Colonic mucosa (tissue), 4 donors: ENCODE measurements at places on chromosomes 16 and 17.

DNA sequence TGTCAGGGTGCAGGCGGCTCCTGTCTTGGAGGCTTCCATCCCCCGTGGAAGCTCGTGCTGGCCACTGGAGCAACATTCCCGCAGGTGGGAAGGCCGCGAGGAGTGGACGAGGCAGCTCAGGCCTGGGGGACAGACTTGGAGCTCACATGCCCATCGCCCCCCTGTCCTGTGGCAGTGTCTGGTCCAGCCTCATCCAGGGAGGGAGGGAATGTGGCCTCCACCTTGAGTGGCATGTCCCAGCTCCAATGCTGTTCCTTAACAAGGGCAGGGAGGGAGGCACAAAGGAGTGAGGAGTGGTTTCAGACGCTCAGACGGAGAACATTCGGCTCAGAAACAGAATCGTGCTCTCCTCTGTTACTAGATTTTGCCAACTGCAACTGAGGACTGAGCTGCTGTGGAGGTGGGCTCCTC lies 159.4 kb upstream of the CHMP6 start:
- peak; percentile 38 for DNase-seq
- H3K4me1 ChIP-seq: peaks cover 5% of the 10 kb centered on the region
- H3K27me3 ChIP-seq: no peaks in the 10 kb centered on the region
- peak overlapping the region; percentile 26 for H3K4me3 ChIP-seq

DNA sequence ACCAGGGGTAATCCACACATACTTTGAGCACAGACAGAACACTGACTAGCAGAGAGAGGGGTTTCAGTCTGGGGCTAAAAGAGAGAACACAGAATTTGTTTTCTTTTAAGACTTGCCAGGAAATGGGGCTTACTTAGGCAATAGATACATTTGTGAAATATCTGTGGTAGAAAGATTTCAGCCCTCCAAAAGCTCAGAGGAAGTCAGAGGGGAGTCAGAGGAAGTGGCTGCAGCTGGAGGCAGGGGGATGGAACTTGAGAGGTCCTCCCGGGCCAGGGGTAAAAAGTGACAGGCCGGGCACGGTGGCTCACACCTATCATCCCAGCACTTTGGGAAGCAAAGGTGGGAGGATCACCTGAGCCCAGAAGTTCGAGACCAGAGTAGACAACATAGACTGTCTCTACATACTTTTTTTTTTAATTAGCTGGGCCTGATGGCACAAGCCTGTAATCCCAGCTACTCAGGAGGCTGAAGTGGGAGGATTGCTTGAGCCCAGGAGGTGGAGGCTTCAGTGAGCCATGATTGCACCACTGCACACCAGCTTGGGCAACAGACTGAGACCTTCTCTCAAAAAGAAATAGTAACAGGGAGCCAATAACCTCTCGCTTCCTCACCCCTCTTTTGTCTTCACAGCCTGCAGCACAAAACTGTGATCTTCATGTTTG lies 49.9 kb downstream of the NLRC5 start:
- H3K27me3 ChIP-seq: no peaks in the 10 kb centered on the region
- no peak overlapping the region for H3K4me3 ChIP-seq
- peak overlapping the region; percentile 47 for H3K27ac ChIP-seq
- DNase-seq: no peak
- no peaks in the 10 kb centered on the region for H3K4me1 ChIP-seq
- H3K36me3 ChIP-seq: peaks cover 4% of the 10 kb centered on the region

DNA sequence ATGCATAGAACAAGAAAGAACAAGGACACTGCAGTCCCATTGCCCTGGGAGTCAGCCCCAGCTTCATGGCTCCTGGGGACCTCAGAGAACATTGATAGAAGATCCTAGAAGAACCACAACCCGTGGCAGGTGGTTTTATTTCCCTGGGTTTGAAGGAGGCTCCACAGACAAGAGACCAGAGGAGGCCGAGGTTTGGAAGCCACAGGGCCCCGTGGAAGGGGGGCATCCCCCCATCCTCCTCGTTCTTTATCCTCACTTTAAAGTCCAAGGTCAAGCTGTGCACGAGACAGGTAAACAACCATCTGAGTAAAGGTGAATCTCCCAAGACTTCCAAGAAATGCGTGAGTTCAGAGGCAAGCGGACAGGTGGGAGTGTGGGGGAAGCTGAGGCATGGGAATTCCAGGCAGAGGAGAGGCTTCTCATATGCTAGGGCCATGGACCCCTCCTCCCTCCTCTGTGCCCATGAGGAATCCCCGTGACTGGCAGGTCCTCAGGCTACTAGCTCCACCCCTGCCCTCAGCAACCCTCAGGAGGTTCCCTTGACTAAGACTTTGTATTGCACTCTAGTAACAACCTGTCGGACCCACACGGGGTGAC lies 849 bp upstream of the SULT1A1 start:
- peak overlapping the region; percentile 1 for H3K4me3 ChIP-seq
- H3K4me1 ChIP-seq: peaks cover 10% of the 10 kb centered on the region
- H3K27me3 ChIP-seq: no peaks in the 10 kb centered on the region
- peak overlapping the region; percentile 49 for H3K27ac ChIP-seq
- H3K36me3 ChIP-seq: no peaks in the 10 kb centered on the region

DNA sequence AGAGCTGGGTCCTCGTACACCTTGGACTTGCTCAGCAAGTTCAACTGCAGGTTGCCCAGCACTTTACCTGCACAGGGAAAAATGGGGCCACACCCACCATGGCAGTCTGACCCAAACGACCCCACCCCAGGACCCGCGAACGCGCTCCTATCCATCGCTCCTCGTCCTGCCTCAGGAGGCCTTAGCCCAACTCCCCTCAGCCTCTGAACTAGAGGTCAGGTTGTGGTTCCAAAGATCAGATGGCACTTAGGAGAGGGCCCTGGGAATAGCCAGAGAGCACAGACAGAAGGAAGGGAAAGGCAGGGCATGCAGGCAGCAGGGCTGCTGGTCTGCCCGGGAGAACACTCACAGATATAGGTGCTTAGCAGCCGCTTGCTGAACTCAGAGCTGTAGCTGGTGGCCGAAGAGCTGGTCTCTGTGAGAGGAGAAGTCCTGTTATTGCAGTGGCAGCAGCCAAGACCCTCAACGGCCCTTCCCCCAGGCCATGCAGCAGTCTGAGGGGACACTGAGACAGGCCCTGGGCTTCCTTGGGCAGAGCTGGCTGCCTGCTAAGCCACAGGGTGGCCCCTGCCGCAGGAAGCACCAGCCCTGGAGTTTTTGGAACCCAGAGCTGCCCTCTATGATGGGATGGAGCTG lies 6.9 kb downstream of the ZACN start:
- H3K36me3 ChIP-seq: peaks cover 20% of the 10 kb centered on the region
- DNase-seq: no peak
- H3K4me3 ChIP-seq: no peak overlapping the region

DNA sequence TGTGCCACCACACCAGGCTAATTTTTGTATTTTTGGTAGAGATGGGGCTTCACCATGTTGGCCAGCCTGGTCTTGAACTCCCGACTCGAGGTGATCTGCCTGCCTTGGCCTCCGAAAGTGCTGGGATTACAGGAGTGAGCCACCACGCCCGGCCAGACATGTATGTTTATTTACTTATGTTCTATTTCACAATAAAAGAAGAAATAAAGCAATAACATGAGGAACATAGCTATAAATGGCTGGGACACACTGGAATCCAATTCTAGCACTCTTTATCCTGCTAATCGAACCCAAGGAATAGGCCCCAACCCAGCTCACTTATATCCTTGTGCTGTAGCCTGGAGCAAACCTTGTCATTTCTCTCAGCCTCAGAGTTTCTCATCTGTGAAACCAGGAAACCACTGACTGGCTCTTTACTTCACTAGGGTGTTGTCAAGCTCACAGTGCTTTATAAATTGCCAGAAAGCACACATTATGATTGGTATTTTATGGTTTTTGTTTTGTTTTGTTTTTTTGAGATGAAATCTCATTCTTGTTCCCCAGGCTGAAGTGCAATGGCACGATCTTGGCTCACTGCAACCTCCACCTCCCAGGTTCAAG lies 4.3 kb upstream of the ODAD4 start:
- H3K4me1 ChIP-seq: peaks cover 5% of the 10 kb centered on the region
- H3K27me3 ChIP-seq: no peaks in the 10 kb centered on the region
- no peak overlapping the region for H3K27ac ChIP-seq
- no peak for DNase-seq
- no peaks in the 10 kb centered on the region for H3K36me3 ChIP-seq

- H3K27me3 ChIP-seq: no peaks in the 10 kb centered on the region
- no peak for DNase-seq
- H3K36me3 ChIP-seq: no peaks in the 10 kb centered on the region
- no peak overlapping the region for H3K27ac ChIP-seq
- H3K4me1 ChIP-seq: no peaks in the 10 kb centered on the region
- no peak overlapping the region for H3K4me3 ChIP-seq
These were observed 327.3 kb upstream of the SOX9 start for GRCh38 chr17:71793518-71793917.

DNA sequence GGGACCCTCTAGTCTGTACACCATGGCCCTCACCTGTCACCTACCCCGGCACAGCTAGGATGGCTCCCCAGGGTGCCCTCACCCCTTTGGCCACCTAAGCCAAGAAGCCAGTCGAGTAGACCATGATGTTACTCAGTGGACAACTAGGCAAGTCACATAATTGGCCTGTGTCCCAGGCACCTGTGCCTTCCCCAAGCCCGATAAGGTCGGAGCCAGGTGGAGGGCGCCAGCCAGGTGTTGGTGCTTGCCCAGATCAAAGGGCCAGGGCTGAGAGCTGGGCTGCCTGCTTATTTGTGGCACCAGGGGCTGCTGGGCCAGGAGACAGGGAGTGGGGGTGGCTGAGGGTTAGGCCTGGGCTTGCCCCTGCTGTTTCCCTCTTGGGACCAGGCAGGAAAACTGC lies 16.8 kb downstream of the SPNS2 start:
- H3K27me3 ChIP-seq: no peaks in the 10 kb centered on the region
- H3K4me1 ChIP-seq: no peaks in the 10 kb centered on the region
- H3K27ac ChIP-seq: no peak overlapping the region
- no peak overlapping the region for H3K4me3 ChIP-seq
